ENCODE measurements at places on chromosomes 16 and 17.

- no peak for DNase-seq
Observed at GRCh38 chr17:82527898-82528297, 8.4 kb downstream of the FOXK2 start.

DNA sequence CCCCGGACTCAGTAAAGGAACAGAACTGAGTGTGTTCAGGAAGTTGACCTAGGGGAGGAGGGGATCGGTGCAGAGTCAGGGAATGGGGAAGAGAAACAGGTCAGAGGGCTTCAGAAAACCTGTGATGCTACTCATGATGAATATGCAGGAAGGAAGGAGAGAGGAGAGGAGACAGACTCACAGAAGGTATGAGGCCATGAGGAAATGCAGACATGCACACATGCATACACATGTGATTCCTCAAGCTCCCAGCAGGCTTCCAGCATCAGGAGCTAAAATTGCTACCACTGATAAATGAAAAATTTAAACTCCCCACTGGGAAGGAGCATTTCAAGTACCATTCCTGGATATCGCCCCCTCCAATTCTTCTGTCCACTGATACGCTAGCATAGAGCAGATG lies 262.6 kb downstream of the SLC39A11 start:
- DNase-seq: no peak

GRCh38 chr17:45288825-45289224 lies 26.9 kb upstream of the SPATA32 start:
- no peak for DNase-seq

DNA sequence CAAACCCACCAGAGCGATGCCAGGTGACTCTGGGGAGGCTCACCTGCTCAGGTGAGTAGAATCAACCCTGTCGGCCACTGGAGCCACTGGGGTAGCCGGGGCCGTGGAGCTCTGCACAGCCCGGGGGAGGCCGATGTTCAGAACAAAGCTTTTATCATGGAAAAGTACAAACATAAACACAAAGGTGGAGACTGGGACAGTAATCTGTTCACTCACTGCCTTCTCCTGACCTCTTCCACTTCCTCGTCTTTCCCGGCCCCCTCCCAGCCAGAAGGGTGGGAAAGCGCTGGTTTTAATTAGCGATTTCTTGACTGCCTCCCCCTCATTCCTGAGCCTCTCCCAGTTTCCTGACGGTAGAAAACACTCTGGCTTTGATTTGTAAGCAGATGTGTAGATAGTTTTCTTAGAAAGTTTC lies 9.8 kb upstream of the TEX19 start:
- DNase-seq: no peak

DNA sequence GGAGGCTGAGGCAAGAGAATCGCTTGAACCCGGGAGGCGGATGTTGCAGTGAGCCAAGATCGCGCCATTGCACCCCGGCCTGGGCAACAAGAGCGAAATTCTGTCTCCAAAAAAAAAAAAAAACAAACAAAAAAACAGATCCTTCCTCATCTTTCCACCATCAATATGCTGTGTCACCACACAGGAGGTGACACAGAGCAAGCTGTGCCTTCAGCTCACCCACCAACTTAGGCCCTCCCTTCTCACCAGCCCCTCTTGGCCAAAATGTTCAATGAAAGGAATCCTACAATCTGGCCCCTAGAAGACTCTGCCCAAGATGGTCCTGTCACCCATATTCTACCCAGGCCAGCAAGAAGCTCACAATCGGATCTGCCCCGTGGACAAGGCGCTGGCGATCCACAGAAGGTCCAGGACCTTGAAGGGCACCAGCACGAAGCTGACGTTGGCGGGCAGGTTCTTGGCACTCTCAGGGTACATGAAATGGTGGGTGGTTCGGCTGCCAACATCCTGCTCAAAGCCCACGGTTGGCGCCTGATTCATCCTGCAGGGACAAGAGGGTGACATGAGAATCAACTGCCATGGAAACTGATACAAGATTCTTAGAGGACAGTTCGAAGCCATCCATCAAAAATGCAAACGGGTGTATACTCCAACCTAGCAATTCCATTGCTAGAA lies 41.4 kb downstream of the DDX19A start:
- no peak for DNase-seq

GRCh38 chr17:58338841-58339754 lies 10.5 kb upstream of the TSPOAP1 start:
- no peak for DNase-seq

DNA sequence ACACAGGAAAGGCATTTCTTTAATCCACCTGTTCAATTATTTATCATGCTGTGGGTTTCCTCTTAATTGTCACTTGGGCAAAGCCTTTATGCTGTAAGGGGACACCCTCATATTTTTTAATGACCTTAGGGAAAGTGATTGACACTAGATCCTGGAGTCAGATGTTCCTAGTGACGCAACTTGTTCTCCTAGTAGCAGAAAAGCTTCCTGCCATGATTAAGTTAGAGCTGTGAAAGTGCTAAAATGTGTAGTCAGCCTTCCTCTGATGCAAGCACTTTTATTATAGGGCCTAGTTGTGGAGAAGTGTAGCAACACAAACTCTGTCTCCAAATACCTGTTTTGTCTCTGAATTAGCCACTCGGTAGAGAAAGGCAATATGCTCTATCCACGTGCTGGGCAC lies 12.3 kb downstream of the TMEM100 start:
- no peak for DNase-seq

DNA sequence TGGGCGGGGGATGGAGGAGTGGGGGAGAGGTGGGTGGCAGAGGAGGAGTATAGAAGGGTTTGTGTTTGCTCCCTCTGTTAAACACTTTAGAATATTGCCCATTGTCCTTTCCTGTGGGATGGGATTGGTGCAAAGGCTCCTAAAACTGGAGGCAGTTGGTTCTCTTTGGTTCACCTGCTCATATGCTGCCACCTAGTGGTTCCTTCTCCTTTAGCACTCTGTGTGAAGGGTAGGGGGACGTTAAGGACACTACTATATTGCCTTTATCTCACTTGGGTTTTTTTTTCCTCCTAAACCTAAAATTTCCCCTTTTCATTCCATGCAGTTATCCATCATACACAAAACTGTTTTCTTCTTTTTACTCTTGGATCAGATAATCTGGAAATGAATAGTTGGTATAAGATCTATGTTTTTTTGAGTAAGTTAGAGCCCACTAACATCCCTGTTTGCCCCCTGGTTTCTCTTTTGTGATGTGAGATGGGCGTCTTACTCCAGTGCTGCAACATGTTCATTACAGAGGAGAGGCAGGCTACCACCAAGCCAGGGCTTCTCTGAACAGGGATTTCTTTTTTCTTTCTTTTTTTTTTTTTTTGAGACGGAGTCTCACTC lies 23.8 kb downstream of the SNX11 start:
- DNase-seq: peak; percentile 69

DNA sequence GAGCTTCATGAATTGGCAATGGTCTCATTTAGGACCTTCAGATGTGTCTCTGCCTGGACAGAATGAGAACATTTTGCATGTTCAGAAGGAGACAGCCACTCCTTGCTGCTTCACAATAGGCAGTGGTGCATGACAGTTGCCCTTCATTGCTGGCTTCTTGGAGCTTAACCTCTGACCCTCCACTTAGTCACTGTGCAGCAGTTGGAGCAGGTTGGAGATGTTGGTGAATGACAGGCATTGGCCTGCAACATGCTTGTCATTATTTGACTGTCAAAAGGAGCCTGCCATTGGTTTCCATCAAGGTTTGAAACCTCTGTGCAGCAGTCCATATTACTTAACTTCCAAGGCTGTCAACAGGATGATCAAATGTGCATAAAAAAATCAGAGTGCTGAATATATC lies 22.7 kb downstream of the FTO start:
- no peak for DNase-seq

DNA sequence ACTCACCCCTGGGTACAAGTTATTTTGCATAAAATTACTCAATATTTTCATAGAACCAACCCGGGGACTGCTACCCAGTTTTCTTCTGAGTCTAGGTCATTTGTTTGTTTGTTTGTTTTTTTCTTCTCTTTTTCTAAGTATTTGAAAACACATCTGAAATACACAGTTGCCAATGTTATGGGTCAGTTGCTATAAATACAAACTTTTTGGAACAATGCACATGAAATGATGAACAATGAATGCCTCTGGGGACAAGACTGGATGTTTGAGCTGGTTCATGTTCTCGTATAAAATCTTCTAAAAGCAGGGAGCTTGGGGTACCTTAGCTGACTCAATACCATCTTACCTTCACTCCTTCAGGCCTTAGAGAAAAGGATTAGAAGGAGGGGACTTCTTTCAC lies 30.5 kb downstream of the TMEM238L start:
- no peak for DNase-seq

DNA sequence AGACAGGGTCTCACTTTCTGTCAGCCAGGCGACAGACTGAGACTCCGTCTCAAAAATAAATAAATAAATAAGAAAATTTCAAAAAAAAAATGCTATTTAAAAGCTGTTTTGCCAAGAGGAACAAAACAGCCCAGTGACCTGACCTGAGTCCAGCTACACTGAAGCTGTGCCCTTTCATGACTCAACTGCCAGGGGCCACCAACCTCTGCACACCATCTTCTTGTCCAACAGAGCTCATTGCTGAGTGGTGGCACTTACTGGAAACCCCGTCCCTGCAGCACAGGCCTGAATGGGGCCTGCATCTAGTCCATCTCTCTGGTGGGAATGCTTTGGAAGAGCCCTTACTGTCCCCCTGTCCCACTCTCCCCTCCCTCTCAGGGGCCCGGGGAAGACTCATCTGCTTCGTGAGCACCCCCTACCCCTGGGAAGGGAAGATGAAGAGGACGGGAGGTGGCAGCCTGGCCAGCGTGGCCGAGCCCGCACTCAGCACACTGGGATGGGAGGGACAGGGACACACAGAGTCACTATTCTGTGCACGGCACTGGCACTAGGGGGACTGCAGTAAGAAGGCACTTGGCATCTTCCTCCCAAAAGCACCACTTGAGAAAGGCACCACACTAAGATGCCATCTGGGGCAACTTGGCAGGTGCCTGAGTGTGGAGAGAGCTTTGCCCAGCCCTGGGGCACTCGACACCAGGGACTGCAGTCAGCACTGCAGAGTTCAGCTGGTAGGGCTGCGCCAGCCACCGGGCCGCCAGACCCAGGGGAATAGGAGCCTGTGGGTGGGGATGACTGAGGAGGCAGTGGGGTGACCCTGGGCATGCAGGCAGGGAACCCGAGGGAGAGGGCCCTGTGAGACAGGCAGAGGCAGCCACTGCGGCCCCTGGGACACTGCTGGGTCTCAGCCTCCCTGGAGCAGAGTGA lies 13.5 kb downstream of the FBXO31 start:
- DNase-seq: no peak

DNA sequence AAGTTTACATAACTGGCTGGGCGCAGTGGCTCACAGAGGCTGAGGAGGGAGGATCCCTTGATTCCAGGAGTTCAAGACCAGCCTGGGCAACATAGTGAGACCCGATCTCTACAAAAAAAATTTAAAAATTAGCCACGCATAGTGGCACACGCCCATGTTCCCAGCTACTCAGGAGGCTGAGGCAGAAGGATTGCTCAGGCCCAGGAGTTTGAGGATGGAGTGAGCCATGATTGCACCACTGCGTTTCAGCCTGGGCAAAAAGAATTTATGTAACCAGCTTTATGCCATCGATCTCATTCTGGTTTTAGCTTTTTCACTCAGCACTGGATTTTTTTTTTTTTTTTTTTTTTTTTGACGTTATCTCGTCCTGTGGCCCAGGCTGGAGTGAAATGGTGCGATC lies 9.1 kb upstream of the CD300E start:
- no peak for DNase-seq

GRCh38 chr17:33948309-33948708 lies 306.8 kb upstream of the CCL2 start:
- no peak for DNase-seq

- no peak for DNase-seq
Observed at GRCh38 chr16:19926449-19927390, 42.1 kb upstream of the GPRC5B start.

DNA sequence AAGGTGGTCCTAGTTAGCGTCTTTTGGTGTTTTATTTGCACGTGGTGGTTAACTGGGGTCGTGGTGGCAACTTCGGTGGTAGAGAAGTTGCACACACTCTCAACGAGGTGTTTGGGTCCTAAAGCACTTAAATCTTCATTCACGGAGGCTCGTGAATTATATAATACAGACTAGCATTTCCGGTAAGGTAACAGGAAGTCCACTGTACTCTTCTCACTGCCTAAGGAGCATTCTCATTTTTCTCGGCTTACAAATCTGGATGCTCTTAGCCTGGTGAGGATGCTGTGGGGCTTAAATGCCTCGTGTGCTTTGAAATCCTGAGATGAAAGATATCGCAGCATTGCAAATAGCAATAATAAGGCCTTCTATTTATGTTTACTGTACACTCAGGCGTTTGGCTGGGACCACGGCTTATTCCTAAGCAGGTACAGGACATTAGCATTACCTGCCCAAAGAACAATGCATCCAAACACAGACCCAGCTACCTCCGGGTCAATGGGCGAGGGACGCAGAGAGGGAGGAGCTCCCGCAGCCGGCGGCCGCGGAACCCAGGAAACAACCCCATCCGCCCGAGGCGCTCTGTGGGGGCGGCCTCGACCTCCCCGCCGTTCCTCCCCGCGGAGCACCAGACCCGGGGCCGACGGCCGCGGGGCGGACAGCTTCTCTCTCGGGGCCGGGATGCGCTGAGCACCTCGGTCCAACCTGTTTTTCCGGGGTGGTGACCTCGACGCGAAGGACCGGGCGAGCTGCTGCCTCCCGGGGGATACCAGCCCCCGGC lies 856 bp downstream of the DNAJA2 start:
- no peak for DNase-seq

GRCh38 chr16:57071831-57072582 lies 20.4 kb upstream of the CPNE2 start:
- no peak for DNase-seq

DNA sequence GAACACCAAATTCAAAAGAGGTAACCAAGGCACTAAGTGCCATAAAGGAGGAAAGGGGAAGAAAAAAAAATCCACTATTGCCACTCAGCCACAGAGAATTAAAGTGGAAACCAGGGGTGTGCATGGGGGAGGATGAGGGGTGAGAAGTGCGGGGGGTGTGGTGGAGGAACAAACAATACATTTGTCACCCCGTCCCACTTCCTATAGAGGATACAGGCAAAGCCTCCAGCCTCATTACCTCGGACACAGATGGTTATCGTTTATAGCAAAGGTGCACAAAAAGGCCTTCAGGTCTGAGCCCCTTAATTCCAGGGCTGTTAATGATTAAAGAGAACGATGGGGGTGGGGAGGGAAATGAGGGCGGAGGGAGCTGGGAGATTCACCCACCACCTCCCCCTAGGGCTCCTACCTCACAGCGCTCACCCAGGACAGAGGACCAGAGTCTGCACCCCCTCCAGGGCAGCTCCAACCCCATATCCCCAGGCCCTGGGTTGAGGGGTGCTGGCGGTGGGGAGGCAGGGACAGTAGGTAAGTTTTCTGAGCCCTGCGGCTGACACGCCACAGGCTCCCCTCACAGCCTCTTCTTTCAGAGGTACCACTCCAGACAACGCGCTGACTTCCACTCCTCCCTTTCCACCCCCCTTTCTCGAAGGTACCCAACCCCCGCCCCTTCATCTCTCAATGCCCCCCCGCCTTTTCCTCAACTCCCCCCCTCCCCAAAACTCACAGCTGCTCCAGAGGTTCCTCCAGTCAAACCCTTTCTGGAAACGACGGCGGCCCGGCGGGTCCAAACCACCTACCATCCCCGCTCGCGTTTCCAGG lies 470 bp downstream of the DCUN1D3 start:
- no peak for DNase-seq

GRCh38 chr16:29857133-29857760 lies 5.8 kb downstream of the CDIPT start:
- no peak for DNase-seq
